ENCODE measurements at places on chromosomes 7 and 10.

- no peak for DNase-seq
These were observed 202.1 kb downstream of the COBL start for GRCh38 chr7:51114501-51114900.

GRCh38 chr7:2944739-2945138, 98.9 kb downstream of the CARD11 start:
- DNase-seq, result no peak

- DNase-seq, result no peak
These were observed 31.7 kb downstream of the MKX start for GRCh38 chr10:27713941-27714340.

DNA sequence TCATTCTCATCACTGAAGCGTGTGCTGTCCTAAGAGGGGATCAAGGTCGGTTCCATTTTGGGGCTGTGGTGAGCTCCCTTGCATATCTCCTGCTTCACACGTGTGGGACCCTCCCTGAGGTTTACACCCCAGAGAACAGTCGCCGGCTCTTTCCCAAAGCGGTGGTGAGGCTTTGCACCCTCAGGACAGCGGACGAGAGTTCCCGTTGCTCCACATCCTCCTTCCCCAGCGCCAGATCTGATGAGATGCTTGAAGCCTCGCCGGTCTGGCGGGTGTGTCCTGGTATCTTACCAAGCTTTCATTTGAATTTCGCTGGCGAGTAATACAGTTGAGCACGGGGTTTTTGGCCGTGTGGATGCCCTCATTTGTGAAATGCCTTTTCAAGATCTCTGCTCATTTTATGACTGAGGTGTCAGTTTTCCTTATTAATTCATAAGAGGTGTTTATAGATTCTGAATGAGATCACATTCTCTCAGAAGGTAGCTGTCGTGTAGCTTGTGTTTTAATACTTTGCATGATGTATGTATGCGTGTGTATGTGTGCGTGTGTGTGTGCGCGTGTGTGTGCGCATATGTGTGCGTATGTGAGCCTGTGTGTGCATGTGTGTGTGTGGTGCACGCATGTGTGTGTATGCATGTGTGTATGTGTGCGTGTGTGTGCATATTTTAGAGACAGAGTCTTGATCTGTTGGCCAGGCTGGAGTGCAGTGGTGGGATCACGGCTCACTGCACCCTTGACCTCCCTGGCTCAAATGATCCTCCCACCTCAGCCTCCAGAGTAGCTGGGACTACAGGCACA, 30.7 kb downstream of the ELFN1 start:
- DNase-seq, result no peak

DNA sequence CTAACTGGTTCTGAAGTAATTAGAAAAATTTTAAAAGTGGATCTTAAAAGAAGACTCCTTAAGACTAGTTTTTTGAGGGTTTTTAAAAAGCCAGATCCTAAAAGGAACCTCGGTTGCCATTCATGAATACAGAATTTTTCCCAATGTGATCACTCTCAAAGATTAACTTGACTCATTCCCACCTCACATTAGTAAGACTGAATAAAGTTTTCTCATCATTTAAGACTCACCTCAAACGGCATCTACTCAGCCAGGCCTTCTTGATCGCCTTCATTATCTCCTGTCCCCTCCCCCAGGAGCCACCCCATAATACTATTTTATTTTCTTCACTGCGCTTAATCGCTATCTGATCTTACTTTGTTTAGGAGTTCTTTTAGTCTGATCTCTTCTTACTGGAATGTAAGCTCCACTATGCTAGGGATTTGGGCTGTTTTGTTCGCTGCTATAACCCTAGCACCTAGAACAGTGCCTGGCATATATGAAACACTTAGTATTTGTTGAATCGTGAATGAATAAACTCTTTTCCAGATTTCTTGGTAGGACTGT, 55.9 kb upstream of the PCGF5 start:
- DNase-seq, result no peak

- no peak for DNase-seq
These were observed 2.1 kb downstream of the EPHB4 start for GRCh38 chr7:100825215-100825671.

DNA sequence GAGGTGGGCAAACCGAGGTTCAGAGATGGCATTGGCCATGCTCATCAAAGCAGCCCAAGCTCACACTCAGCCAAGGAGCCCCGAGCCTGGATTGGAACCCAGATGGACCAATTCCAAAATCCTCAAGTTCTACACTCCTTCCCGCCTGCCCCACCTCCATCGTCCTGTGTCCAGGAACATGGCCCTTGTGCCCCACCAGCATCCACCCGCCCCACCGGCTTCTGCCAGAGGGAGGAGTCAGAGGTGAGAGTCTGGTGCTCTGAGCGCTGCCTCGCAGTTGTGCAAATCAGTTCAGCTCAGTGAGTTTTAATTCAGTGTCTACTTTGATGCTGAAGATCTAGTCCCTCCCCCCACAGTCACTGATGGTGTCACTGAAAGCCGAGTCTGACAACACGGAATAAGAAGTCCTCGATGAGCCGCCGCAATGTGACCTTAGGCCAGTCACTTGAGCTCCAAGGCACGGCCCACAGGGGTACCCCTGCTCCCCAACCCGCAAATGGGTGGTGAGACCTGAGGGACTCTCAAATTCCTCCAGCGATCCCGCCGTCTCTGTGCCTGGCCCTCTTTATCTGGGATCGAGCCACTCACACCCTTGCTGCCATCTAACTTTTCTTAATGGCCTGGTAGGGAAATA, 26.3 kb downstream of the PRKAG2 start:
- no peak for DNase-seq

- no peak for DNase-seq
These were observed 5.6 kb downstream of the SUFU start for GRCh38 chr10:102509387-102509786.

DNA sequence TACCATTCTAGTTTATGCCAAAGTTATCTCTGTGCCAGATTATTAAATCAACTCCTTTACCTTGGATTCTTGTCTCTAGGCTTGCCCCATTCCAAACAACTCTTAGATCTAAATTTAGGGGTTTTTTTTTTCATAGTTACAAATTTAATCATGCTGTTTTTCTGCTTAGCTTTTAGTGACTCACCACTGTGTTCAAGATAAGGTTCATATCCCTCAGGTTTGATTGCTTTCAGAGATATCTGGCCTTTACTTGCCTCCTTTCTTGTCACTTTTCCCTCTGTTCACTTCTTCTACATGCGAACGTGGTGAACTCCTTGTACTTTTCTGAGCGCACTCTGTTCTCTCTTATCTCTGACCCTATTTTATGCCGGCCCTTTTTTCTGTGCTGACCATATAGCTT, 78.2 kb downstream of the VPS50 start:
- no peak for DNase-seq

DNA sequence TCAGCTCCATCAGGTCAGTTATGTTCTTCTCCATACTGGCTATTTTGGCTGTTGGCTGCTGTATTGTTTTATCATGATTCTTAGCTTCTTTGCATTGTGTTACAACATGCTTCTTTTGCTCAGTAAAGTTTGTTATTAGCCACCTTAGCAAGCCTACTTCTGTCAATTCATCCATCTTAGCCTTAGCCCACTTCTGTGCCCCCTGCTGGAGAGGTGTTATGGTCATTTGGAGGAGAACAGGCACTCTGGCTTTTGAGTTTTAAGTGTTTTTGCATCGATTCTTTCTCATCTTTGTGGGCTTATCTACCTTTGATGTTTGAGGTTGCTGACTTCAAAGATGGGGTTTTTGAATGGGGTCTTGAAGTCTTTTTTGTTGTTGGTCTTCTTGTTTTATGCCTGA, 204.6 kb upstream of the FOXP2 start:
- no peak for DNase-seq

- DNase-seq, result no peak
These were observed 35.4 kb upstream of the CFAP46 start for GRCh38 chr10:132977807-132978206.

DNA sequence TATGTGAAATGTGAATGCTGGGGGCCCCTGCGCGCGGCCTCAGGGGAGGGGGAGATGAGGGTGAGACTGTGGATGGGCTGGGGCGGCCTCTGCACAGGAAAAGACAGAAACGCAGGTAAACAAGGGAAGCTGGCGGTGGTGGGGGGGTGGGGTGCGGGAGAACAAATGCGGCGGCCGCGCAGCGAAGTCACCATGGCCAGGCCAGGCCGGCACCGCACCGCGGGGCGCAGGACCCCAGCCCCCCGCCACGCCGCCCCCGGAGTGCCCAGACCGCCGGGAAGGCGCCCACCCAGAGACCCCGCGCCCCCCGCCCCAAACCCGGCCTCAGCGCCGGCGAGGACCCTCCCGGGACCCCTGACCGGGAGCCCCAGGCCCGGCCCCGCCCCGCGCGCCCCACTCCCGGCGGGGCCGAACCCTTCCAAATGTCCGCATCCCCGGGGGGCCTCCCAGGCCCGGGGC, 14.5 kb upstream of the DNAAF5 start:
- no peak for DNase-seq

DNA sequence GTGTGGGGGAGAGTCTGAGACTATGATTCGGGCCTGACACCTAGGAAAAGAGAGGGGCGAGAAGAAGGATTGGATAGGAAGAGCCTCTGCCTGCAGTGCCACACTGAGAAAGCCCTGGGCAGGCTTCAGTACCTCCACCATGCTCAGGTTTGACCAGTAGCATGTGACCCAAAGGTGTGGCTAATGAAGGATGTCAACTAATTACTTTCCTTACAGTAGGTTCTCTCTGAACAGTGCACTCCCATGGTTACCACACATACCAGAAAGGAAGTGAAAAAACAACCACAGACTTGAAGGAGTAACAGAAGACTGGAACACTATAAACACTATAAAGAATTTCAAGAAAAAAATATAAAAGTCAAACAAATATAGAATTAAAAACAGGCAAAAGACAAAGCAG, 46.2 kb downstream of the SEM1 start:
- DNase-seq, result no peak

DNA sequence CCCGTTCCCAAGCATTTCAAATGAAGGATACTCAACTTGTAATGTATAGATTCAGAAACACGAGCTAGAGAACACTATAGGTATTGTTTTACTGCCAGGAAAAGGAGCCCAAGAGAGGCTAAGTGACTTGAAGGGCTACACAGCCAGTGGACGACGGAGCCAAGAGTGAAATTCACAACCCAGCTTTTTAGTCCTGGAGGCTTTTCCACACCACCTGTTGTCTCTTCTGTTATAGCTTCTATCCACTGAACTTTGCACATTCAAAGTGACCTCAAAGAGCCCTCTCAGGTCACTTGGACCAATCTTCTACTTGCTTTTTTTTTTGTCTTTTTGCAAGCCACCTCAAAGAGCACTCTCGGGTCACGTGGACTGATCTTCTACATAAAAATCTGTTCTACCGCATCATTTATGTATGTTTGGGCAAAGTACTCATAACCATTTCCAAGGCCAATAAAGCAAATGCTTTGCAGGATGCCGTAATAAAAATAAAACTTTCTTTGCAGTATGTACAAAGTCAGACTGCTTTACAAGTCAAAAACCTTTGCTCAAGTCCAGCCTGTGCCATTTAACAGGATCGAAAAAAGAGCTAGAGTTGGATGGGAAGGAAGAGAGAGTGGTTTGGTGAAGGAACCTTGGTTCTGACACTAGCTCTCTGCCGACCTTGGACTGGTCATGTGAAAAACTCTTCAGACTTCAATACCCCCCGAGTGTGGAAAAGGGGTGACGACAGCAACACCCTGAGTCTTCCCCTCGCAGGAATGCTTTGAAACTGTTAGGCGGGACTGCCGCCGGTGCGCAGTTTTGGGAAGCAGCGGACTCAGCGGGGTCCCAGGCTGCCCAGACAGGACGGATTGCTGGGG, 821 bp downstream of the SLC35B4 start:
- DNase-seq, result no peak

DNA sequence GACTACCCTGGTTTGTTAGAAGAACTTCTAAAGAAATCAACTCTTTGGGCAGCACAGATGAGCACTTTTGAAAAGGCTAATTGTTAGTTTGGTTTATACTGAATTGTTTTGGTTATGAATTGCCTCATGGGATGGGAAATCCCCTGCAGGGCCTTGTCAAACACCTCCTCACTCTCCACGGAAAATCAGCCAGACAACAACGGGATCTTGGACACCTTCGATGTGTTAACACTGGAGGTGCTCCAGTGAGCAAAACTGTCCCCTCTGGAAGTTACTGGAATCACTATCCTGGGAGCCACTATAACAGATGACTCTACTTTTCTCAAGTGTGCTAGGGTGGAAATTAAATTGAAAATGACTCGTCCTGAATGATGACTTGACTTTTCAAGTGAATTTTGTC, 38.7 kb downstream of the CDK6 start:
- DNase-seq, result no peak

- no peak for DNase-seq
These were observed 533.0 kb upstream of the GALNT17 start for GRCh38 chr7:70598976-70599375.

GRCh38 chr7:99665312-99666012, 14.3 kb downstream of the CYP3A5 start:
- DNase-seq, result no peak

DNA sequence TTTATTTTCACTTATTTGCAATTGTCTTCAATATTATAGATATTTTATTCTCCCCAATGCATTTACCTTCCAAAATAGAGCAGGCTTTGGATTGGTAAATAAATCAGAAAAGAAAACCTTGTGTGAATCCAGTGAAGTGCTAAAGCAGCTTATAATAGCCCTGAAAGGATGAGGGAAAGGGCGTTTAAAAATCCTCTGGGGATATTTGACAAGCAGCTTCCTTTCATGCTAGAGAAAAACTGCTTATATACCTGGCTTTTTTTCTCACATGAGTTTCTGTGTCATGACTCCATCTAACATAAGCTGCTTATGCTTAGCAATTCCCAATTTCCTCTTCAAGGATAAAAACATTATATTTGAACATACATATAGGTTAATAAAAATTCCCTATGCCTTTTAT, 221.6 kb upstream of the SEMA3E start:
- no peak for DNase-seq

DNA sequence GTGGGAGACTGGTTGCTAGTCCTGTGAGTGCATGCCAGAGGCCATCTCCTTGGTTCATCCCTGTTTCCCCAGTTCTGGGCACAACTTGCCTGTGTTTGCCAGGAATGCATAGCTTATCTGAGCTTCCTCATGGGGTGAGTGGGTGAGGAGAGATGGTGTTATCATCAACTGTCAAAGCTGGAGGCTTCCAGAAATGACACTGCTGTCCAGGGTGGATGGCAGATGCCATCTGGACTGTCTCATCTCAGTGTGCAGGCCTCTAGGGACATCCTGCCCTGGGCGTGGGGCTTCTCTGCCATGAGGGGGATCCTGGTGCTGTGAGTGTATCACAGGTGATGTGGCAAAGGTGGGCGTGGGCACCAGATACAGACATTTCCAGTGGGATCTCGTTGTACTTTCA, 328.6 kb downstream of the DPP6 start:
- no peak for DNase-seq

DNA sequence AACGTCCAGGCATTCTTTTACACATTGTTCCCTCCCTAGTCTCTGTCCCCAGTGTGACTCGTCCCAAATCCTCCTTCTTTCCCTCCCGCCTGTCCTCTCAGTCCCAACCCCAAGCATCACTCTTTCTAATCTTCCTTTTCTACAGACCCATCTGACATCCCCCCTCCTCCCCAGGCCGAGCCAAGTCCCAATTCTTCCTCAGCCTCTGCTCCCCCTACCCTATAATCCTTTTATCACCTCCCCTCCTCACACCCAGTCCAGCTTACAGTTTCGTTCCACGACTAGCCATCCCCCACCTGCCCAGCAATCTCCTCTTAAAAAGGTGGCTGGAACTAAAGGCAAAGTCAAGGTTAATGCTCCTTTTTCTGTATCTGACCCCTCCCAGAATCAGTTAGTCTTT, 95.1 kb downstream of the MACC1 start:
- no peak for DNase-seq

Measured in activated T-helper 1 cell treated with anti-CD3 and anti-CD28 coated beads, Interleukin-2, amount 50 U/mL, for 16 hours (primary cell).